ENCODE measurements at places on chromosomes 2 and 18.

DNA sequence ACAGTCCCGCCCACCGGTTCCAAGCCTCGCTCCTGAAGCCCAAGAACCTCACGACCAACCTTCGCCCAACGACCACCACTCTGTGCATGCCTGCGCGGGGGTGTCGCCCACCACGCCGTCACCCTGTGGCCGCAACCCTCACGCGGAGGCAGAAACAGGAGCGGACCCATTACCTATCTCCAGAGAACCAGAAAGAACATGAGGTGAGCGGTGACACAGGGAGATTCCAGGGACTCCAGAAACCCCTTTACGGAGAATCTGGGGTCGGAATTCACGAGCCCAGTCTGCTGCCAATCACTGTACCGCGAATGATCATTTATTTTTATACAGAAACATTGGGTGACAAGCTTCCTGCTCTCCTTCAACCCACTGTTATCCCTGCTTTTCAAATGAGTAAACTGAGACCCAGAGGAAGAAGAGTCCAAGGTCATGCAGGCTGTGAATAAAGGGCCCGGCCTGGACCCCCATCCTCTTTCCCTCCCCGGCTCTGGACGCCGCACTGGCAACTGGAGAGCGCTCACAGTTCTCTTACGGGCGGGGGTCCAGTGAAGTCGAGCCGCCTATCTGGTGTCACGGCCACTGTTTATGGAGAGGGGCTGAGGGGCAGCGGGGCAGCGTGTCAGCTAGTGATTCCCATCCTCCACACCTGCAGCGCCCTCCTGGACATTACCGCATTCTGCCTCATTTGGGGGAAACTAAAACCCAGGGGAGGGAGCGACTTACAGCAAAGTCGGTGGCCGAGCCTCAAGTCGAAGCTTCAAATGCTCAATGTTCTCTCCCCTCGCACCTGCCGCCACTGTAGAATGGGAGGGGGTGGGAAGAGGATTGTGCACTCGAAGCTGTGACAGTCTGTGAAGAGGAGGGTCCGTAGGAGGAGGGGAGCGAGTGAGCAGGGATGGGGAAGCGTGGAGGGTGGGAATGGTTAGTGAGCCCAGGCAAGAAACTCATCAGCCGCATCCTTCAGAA, 723 bp upstream of the SLC30A3 start:
- no peak for DNase-seq

GRCh38 chr2:42906111-42906556, 113.8 kb upstream of the HAAO start:
- no peak for DNase-seq

DNA sequence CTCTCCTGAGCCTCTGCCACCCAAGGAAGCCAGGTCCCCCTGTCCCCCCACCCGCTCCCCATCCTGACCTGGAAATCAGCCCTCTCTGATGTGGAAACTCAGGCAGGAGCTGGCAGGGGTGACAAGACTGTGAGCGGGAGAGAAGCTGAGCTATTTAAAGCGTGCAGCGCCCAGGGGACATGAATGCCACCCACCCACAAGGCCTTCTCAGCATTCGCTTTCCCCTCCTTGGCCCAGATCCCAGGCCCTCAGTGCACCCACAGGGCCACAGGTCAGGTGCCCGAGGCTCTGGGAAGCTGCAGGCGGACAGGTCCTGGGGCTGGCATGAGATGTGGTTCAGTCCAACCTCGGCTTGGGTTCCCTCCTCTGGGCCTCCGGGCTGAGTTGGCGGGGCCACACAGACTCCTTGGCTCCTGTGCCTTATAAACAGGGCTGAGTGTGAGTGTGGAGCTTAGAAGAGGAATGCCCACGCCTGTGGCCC, 168.3 kb downstream of the SMAD7 start:
- no peak for DNase-seq

GRCh38 chr18:12315911-12316310, 7.9 kb downstream of the TUBB6 start:
- no peak for DNase-seq

DNA sequence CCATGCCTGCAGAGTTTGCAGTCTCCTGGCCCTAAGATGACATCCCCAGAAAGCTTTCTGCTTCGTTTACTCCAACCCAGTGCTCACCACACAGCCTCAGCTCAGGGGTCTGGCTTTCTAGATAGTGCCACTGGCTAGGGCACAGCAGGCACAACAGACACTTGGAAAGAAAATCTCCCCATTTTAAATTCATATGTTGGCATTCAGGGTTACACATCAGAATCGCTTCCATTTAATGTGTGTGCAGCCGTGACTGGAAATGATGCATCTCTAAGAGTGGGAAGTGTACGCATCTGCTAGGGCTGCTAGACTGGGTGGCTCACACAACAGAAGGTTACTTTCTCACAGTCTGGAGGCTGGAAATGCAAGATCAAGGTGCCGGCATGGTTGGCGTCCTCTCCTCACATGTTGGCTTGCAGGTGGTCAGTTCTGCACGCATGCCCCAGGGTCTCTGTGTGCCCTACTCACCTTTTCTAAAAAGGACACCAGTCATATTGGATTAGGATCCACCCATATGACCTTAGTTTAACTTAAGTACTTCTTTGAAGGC, 329.4 kb upstream of the RAB12 start:
- DNase-seq = no peak

- DNase-seq = no peak
These were observed 23.6 kb downstream of the MLPH start for GRCh38 chr2:237510502-237511217.

- DNase-seq = no peak
These were observed 48.9 kb downstream of the LAMA3 start for GRCh38 chr18:23738151-23738550.

DNA sequence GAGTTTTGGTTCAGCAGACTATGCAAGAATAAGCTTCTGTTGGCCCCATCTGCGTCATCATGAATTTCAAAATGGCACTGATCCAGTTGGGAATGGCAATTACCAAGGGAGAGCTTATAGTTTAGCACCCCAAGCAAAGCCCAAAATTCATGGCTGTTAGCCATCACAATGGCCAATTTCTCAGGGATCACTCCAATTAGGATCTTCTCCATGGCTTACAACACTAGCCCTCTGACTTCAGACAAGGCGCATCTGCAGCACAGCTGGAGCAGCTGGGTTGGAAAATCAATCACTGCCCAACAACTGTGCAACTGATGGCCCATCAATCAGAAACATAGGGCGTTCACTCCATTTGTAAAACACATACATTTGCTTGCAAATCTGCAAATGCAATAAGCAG, 273.6 kb downstream of the SRBD1 start:
- no peak for DNase-seq

DNA sequence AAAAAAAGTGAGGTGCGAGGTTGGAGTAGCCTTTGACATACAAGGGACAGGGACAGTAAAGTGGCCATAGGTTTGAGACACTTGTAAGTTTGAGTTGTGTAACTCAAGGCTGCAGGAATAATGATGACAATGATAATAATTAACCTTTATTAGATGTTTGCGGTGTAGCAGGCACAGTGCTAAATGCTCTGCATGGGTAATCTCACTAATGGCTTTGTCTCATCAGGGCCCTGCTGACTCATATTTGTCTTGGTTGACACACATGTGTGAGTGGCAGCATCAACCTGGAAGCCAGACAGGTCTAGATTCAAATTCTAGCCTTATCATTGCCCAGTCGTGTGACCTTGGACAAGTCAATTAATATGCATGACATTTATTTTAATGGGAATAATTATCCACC, 126.2 kb downstream of the FSHR start:
- DNase-seq = no peak

- no peak for DNase-seq
These were observed 9.3 kb downstream of the CHCHD5 start for GRCh38 chr2:112593736-112594135.

DNA sequence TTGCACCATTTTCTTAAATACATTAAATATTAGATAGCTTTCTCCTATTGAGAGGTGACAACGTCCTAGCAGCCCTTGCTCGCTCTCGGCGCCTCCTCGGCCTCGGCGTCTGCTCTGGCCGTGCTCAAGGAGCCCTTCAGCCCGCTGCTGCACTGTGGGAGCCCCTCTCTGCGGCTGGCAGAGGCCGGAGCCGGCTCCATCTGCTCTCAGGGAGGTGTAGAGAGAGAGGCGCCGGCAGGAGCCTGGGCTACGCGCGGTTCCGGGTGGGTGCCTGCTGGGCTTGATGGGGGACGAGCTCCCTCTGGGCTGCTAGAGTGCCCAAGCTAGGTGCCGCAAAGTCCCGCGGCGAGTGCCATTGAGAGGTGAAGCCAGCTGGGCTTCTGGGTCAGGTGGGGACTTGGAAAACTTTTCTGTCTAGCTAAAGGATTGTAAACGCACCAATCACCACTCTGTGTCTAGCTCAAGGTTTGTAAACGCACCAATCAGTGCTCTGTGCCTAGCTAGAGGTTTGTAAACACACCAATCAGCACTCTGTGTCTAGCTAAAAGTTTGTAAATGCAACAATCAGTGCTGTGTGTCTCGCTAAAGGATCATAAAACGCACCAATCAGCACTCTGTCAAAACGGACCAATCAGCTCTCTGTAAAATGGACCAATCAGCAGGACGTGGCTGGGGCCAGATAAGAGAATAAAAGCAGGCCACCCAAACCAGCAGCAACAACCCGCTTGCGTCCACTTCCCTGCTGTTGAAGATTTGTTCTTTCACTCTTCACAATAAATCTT, 3.1 kb downstream of the RPRD1A start:
- no peak for DNase-seq

- DNase-seq = peak; percentile 11
These were observed 36.2 kb downstream of the ASB1 start for GRCh38 chr2:238462782-238463396.

DNA sequence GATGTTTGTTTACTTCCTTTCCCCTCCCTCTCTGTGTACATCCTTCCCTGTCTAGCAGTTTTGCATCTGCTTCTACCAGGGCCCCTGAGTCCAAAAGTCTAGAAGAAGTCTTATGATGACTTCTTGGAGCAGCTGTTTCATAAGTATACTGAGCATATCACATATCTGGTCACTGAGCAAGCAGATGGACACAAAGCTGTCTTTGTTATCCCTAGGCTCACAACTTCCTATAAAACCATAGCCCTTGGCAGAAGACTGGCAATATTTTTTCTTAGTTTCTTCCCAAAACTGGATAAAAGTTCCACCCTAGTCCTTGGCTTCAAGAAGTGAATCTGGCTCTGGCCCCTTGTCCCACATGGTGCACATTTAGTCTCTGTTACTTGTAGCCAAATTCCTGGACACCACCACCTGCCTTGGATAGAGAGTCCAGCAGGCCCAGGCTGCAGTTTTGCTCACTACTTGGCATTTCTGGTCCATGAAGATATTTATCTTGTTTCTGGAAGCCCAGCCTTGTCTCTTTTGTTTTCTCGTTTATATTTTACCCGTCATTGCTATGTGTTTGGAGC, 22.5 kb downstream of the THOC1 start:
- no peak for DNase-seq

DNA sequence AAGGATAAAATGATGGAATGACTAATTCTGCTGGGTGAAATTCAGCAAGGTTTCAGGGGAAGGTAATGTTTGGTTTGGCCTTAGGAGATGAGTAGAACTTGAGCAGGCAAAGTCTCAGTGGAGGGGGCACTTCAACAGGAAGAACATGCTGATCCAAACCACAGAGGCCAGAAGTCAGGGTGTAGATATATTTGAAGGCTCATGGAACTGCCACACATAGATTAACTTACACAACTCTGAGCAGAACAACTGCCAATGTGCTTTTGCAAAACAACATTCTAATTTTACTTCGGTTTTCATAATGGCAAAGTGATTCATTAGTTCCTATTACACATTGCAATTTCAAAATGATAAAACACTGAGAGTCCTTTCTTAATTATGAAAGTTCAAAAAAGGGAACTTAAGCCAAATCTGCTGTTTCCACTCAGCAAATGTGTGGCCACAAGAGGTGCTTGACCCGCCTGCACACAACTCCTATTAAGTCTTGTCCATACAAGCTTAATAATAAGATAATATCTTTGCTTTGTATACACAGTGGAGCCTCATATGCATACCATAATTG, 284.8 kb downstream of the MREG start:
- peak; percentile 72 for DNase-seq

- no peak for DNase-seq
These were observed 16.9 kb upstream of the ZNF804A start for GRCh38 chr2:184581391-184581790.

GRCh38 chr18:58362027-58362575, 266.8 kb downstream of the ALPK2 start:
- DNase-seq = peak; percentile 81

DNA sequence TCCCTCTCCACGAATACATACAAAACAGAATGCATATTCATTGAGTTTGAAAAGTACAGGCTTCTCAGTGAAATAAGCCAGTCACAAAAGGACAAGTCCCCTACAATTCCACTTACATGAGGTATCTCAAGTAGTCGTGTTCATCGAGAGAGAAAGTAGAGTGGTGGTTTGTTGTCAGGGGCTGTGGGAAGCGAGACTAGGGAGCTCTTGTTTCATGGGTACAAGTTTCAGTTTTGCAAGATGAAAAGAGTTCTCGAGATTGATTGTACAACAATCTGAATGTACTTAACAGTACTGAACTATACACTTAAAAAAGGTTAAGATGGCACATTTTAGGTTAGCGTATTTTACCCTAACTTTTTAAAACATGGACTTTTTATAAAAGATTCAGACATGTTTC, 71.5 kb upstream of the TTC39C start:
- no peak for DNase-seq

DNA sequence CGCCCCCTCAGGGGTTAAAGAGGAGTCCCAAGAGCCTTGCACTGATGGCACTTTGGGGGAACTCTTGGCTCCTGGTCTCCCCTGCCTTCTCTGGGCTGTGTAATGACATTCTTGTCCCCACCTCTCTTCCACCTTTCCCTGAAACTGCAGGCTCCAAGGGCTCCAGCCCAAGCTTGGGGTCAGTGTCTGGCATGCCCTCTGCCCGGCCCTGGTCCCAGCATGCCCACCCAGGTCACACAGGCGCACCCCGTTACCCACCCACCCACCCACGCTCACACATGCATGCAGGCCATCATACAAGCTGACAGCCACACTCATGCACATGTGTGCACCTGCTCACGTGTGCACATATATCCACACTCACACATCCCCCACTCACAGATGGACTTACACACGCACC, 6.9 kb upstream of the NT5DC4 start:
- no peak for DNase-seq

DNA sequence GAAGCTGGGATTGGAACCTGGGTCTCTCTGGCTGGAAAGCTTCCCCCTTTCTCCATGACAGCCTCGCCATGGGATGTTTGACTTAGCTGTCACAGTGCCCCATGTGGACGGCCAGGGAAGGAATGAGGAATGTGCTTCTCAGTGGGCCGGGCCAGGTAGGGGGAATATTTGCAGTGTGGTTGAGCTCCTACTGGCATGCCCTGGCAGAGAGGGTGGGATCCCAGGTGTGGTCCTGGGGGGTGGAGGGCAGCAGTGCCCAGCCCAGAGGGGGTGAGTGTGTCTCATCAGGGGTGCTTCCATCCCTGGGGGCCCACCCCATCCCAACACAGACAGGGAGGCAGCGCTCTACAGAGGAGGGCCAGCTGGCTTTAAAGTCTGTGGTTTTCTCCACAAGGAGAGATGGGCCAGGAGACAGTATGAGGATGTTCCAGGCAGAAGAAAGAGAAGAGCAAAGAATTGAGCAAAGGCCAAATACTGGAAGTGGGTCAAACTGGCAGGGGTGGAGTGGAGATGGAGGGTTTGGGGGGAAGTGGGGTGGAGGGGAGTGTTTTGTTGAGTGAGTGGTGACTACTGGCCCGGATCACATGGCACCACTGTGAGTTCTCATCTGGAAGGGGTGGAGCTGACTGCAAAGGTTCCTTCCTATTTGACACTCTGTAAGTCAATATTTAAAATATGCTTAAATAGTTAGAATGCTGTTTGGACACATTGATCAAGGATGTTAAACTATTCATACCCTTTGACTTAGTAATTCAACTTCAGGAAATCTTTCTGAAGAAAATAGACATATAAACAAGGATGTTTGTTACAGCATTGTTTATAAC, 94.0 kb downstream of the MYCN start:
- no peak for DNase-seq

GRCh38 chr2:135662088-135662487, 79.6 kb upstream of the UBXN4 start:
- no peak for DNase-seq
